ENCODE measurements at places on chromosomes 6 and 20.
A peak's percentile ranks its signal among the peaks of the same experiment; 100 is the strongest.

DNA sequence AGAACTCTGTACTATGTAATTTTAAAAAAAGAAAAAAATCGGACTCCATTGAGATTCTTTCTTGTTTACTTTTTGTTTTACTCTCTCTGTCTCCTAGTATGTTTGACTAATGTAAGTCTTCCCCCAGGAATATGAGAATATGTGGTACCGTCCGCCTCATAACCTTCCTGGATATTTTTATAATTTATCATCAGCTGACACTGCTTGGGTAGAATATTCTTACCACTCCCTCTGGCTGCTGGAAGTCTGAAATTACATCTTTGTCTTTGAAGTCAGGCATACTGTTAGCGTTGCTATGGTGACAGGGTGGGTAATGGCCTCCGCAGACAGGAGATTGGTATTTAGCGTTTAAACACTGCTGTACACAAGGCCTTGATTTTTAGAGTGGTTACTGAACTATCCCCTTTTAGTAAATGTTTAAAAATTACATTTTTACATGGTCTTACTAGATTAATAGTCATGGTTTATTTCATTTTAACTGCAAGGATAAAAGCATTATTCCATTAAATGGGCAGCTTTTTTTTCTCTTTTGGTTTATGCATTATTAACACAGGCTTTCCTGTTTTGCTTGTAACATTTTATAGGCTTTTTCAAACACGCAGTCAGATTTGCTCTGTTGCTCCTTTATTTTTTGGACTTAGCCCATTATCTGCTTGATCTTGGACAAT is 176.4 kb downstream of the ARID1B start:
- DNase-seq, result peak; percentile 92

DNA sequence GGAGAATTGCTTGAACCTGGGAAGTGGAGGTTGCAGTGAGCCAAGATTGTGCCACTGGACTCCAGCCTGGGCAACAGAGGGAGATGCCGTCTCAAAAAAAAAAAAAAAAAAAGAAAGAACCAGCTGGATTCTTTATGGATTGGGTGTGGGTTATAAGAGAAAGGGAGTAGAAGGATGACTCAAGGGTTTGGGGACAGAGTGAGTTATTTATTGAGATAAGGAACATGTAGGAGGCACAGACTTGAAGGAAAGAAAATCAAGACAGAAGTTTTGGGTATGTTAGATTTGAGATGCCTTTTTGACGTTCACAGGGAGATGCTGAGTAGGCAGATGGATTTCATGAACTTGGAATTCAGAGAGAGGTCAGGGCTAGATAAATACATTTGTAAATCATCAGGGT is 47.6 kb downstream of the KIZ start:
- DNase-seq, result no peak

- DNase-seq, result no peak
Measured at GRCh38 chr20:12617076-12617475, 391.7 kb upstream of the SPTLC3 start.

DNA sequence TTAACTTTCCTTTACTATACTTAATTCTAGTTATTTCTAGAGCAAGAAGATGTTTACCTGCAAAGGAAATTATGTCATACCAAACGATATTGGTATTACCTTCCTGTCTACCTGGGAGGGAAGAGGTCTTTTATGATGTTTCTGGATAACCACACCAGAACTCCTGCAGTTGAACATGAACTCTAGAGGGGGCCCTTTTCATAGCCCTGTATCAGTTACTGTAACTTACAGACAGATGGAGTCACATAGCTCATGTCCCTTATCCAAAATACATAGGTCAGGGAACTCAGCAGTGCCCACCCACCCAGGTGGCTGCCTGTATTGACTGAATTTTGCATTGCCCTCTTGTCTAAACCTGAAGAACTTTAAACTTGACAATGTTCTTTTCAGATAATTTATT is 35.1 kb upstream of the MYL9 start:
- DNase-seq, result no peak

DNA sequence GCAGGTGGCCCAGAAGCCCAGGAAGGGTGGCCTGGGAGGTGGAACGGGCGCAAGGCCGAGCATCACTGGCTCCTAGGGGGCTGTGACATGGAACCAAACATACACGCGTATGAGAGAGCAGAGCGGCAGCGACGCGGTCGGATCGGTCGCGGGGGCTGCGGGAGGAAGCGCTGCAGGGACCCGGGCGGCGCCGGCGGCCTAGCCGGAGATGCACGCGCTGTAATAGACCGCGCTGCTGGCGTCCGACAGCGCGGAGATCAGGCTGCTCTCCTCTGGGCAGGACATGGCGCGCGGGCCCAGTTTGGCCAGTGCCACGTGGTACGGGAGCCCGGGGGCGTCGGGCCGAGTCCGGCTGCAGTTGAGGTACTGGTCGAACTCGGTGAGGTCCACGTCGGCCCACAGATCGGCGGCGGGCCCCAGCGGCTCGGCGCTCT is 1.5 kb downstream of the SOX18 start:
- DNase-seq, result no peak

DNA sequence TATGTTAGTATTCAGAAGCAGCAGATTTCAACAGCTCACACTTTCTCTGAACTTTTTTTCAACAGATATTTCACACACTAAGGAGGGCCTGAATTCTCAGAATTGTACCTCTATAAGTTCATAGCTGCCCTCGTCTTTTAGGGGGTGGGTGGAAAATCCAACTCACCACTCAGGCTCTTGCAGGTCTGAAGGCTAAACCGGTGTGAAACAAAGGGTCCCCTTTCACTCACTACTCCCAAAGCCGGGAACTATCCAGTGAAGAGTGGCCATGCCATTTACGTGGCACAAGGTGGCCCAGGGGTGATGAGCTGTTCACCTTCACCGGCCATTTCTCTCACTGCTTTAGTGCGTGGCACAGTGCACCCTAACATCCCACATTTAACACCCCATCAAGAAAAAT is 24.2 kb downstream of the TBC1D7 start:
- no peak for DNase-seq

DNA sequence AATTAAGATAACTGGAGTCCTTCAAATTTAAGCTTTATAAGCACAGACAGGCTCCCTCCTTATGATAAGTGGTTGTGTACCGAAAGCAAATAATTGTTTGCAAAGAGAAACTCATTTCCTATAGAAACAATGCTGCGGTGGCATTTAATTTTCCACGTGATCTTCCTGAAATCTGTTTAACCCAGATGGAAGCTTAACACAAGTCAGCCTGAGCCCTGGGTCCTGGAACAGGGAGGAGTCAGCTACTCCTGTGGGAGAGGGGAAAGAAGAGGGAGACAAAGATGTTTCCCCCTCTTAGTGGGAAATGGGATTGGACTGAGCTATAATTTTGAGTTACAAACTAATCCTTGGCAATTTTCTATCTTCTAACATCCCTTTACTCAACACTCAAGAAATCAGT is 136.5 kb downstream of the ELOVL4 start:
- DNase-seq, result no peak

DNA sequence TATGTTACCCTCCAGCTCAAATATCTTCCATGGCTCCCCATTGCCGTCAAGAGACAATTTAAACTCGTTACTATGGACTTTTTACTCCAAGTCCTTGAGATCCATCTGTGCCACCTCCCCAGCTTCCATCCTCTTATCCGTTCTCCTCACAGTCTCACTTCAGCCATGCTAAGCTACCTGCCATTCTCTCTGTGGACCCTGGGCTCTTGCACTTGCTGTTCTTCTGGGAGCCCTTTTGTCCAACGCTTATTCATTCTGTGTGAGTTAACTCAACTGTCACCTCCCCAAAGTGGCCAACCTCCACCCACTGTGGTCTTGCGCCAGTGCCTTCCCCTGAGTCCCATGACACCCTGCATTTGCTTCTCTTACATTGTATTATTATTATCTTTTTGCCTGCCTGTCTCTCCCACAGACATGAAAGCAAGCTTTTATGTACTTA is 132.4 kb downstream of the BCAS1 start:
- no peak for DNase-seq

DNA sequence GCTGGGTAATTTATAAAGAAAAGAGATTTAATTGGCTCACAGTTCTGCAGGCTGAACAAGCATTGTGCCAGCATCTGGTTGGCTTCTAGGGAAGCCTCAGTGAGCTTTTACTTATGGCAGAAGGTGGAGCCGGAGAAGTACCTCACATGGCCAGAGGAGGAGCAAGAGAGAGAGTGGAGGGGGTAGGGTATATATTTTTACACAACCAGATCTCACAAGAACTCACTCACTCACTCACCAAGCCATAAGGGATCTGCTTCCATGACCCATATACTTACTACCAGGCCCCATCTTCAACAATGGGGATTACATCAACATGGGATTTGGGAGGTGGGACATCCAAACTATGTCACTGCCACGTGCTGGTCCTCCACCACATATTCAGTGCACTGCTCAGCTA is 152.6 kb upstream of the PRND start:
- no peak for DNase-seq

All from smooth muscle cell of the brain vasculature (primary cell).